ENCODE measurements at places on chromosomes 12 and 14.

DNA sequence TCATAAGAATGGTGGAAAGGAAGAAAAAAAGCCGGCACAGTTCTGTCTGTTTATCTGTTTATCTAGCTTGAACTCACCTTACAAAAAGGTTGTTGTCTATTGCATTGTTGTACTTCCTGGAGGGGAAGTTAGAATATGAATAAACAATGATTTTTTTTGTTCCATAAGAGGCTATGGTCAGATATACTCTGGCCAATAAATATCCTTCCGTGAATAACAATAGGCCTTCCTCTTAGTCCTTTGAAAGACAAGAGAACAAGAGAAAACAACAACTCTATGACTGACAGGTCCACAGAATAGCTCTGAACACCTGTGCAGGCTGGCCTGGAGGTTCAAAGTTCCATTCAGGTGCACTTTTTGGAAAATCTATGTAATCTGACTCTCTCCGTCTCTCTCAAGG is 192.8 kb upstream of the KRR1 start:
- no peak for DNase-seq

DNA sequence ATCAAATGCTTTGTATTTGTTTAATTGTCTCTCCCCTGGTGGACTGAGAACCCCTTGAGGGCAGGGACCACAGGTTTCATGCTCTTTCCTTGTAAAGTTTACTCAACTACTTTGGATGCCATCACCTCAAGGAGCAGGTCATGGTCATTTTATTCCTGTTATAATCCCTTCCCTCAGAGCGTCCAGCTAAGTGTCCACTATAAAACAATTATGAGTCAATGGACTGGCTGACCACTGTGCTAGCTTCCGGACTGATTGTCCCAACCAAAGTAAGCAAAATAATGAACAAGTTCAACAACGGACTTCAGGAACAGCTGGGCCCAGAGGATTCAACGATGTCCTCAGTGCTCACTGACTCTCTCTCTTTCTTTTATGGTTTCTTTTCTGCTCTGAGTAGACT is 18.2 kb downstream of the AK7 start:
- no peak for DNase-seq

- DNase-seq: no peak
Observed at GRCh38 chr14:57845316-57845715, 20.6 kb downstream of the SLC35F4 start.

DNA sequence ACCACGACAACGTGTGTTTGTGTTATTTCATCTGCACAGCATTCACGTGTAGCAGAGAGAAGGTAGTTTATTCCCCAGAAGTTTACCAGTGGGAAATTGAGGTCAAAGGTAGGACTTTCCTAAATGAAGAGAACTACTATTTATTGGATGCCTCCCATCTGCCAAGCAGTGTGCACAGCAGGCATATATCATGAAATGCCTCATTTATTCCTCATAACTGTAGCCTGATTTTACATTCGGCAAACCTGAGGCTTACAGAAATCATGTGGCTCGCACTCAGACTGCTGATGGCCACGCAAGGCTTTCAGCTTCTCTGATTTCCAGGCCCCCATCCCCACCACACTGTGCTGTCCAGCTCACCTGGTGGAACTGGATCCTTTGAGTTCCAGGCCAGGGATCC is 33.5 kb downstream of the NTF3 start:
- no peak for DNase-seq

- no peak for DNase-seq
Observed at GRCh38 chr14:35822501-35822900, 3.6 kb upstream of the BRMS1L start.

DNA sequence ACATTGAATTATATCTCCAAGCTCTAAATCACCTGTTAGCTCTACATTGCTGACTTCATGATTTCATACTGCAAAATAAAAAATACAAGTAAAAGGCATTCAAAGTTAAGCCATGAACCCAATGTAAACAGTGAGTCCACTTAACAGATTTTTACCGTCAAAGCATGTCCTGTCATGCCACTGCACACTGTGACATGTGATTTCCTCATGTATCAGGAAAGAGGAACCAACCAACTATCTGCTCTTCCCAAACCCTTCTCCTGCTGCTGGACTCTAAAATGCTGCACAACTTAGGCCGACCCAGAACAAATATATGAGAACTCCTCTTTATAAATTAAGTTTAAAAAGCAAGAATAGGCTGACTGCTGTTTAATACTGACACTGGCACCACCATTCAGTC is 37.5 kb downstream of the TM7SF3 start:
- DNase-seq: no peak

DNA sequence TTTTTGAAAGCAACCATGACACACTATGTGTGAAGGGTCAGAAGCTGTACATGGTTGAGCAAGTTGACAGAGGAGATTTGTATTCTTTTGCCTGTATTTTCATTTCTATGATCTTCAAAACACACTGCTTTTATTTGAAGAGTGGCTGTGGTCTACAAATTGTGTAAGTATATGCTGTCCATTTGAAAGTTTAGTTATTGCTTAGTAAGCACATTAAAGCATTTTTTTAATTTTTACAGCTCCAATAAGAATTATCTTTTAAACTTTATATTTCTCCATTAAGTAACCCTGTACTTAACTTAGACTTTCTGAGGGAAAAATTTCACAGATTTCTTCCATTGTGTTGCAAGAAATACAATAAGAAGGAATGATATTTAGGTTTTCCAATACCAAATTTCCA is 915.2 kb downstream of the SLC6A15 start:
- no peak for DNase-seq

GRCh38 chr12:12563290-12563928 is 746 bp upstream of the DUSP16 start:
- peak; percentile 22 for DNase-seq

DNA sequence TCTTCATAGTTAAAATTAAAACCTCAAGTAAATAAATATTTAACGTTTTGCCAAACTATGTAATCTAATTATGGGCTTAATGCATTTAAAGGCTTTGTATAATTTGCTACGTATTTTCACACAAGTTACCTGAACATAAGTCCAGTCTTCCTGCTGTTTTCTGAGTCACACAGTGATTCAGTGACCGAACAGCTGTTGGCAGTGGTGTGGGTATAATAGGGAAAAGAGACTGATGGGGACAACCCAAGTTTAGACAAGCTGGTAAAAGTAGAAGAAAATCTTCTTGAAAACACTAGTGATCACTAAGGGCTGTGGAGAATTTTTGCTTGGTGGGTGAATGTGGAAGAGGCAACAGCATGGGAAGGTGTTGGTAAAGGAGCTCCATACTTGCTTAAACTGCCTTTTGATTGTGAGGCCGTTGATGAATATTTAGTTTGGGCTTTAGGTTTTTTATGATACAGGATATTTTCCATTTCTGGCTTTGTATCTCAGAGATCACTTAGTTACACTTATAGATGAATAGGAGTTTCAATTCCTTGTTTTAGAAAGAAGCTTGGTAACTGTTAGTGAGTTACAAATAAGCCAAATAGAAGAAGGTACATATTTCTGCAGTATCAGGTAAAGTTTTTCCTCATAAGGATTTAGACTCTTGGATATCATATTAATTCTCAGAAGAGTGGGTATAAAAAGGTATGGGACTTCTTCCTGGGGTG is 23.9 kb downstream of the LRRK2 start:
- no peak for DNase-seq

DNA sequence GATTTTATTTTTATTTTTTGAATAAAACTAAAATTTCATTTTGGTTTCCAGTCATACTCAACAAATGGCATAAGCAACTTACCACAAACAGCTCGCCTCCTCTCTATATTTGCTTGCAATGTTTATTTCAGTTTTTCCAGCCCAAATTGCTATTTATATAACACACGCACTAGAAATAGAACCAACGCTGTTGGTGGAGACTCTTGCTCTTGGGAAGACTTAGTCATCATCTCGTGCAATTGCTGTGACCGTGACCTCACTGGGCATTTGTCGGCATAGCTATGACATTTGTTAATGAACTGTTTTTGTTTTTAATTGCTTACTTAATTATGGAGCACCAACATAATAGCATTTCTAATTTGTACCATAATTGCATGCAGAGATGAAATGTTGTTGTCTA is 153.1 kb upstream of the OTX2 start:
- no peak for DNase-seq

GRCh38 chr12:93184672-93185368 is 192.9 kb upstream of the NUDT4 start:
- DNase-seq: no peak

DNA sequence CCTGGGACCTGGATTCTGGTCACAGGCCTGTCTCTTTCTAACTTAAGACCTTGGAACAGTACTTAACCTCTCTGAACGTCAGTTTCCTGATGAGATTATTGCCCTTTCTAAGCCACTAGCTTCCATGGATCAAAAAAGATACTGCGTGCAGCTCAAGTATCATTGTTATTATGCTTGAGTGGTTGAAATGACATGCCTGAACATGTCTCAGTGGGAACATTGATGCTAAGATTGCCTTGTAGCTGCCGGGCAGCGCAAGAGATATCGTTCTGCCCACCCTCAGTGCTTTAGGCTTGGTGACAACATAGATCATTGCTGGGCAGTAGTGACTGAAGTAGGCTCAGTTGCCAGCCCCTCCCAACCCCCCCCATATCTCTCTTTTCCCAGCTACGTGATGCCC is 131.9 kb downstream of the SMOC1 start:
- no peak for DNase-seq

DNA sequence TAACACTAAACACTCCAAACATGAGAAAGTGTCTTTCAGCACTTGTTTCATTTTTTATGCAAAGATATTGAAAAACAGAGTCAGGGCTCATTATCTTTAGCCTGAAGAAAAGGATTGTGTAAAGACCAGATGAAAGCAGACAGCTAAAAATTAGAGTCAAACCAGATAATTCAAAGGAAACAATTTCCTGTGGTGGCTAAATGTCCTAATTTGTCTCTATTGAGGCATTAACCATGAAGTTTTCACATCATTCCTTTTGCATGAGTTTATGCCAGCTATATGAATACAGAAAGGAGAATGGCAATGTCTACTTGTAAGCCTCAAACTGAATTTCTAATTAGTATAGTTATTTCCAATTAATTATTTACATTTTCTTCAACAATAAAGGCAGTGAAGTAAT is 338.5 kb downstream of the FSCB start:
- no peak for DNase-seq

GRCh38 chr12:41612892-41613557 is 424.9 kb downstream of the PDZRN4 start:
- DNase-seq: no peak

GRCh38 chr14:42174357-42174756 is 567.7 kb downstream of the LRFN5 start:
- no peak for DNase-seq

- no peak for DNase-seq
Observed at GRCh38 chr12:125573271-125573670, 508.0 kb downstream of the AACS start.

- no peak for DNase-seq
Observed at GRCh38 chr12:27345376-27345775, 12.7 kb downstream of the BMAL2 start.

DNA sequence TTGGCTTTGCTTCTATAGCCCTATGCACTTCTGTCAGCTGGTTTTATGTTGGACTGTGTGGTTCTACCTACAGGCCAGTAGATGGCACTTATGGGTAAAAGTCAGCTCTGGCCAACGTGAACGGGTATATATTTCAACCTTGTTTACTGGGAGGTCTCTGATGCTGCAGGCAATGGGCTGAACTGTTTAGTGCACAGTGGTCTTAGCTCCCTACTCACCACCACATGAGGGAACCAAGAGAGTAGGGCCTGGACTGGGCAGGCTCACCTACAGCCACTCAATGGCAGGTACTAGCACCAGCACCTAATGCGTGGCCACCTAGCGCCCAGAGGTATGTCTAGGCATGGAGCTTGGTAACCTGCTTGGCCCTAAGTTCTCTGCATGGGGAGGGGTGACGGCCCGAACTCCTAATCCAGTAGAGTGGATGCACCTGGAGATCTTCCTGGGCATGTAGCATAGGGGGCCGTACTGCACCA is 481.8 kb downstream of the TMEM117 start:
- no peak for DNase-seq

- DNase-seq: peak; percentile 51
Observed at GRCh38 chr14:105525861-105526775, at the start of gene TMEM121. TSS of gene TMEM121 (plus strand) at chr14:105526583. CDS start at chr14:105528835, 2,252 bp downstream.

DNA sequence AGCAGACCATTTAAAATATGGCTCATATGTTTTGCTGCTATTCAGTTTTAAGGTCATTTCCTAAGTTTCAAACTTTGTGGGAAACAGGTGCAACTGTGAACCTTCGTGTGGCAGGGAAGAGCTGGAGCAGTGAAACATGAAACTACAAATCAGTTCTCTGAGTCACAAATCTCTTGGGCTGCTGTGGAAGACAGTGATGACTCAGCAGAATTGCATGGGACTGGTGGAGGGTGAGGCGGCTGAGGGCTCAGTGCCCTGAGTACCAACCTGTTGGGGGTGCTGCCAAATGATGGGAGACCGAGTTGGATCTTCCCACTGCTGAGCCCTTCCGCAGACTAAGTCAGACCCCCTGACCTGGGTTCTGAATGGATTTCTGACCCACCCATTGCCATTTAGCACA is 8.4 kb upstream of the CALM1 start:
- no peak for DNase-seq

DNA sequence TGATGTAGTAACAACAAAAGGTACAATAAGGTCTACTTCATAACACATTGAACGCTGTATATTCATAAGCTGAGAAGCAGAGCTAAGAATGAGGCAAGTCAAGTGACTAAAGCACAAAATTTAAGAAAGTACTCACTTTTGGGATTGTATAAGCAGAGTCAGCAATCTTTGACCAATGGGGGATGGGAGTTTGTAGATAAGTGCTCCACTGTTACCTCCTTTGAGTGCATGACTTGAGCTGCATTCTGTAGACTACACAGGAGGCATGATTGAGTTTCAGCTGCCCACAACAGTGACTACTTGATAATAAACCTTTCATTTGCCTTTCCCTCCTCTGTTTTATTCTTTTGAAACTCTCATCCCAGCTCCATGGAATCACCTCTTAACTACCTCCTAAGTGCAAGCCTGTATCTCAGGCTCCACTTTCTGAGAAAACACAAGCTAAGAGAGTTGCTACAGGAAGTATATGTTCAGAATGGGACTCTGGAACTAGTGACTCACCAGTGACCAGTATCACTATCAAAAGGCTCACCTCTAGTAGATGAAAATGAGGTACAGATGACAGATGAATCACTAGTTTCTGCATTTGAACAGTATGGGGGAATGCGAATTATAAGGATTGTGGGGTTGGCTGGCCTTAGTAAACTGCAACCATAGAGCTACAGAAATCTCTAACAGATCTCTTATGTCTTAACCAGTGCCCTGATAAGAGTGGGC is 49.2 kb downstream of the SLC35F4 start:
- DNase-seq: no peak

DNA sequence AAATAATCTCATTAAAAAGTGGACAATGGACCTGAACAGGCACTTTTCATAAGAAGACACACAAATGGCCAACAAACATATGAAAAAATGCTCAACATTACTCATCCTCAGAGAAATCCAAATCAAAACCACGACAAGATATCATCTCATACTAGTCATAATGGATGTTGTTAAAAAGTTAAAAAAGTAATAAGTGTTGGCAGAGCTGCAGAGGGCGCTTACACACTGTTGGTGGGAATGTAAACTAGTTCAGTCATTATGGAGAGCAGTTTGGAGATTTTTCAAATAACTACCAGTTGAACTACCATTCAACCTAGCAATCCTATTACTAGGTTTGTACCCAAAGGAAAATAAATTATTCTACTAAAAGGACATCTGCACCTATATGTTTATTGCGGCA is 47.2 kb downstream of the FOXG1 start:
- no peak for DNase-seq

GRCh38 chr12:130338794-130339601 is 1.3 kb downstream of the PIWIL1 start:
- no peak for DNase-seq

Data from occipital lobe (tissue), 3 donors.